ENCODE measurements at places on chromosomes 12 and 14. TPM values are rescaled to one million over a fixed set of nuclear protein-coding genes. Genes with fewer than 3 reads are reported as not detected.

Gene SLC39A5
- total RNA-seq: 0.65 TPM

Gene AGAP2
- 3.9 TPM for total RNA-seq

Gene MARS1
- total RNA-seq: 257 TPM

Gene FOXN4
- total RNA-seq: 1.3 TPM

Gene KERA
- total RNA-seq: not detected

Gene FGF6
- not detected for total RNA-seq

Gene TAS2R30
- total RNA-seq: 1.4 TPM

Gene ORMDL2
- 32.6 TPM for total RNA-seq

Gene DLGAP5
- 91.9 TPM for total RNA-seq

Gene LPCAT3
- total RNA-seq: 29.7 TPM

Gene LTA4H
- total RNA-seq: 85.5 TPM

Gene RDH5
- total RNA-seq: 14.2 TPM

Gene CCDC175
- 0.19 TPM for total RNA-seq

Gene FAIM2
- total RNA-seq: 0.73 TPM

Gene PDE3A
- total RNA-seq: 2.4 TPM

Gene RNF212B
- not detected for total RNA-seq

Gene KRT80
- total RNA-seq: not detected

Gene HOXC6
- total RNA-seq: 10.7 TPM

Gene MYH6
- not detected for total RNA-seq

Gene APOF
- not detected for total RNA-seq

Gene RERGL
- total RNA-seq: not detected

Data from neural crest cell (in vitro differentiated cells).